ENCODE measurements at places on chromosomes 16 and 17.

DNA sequence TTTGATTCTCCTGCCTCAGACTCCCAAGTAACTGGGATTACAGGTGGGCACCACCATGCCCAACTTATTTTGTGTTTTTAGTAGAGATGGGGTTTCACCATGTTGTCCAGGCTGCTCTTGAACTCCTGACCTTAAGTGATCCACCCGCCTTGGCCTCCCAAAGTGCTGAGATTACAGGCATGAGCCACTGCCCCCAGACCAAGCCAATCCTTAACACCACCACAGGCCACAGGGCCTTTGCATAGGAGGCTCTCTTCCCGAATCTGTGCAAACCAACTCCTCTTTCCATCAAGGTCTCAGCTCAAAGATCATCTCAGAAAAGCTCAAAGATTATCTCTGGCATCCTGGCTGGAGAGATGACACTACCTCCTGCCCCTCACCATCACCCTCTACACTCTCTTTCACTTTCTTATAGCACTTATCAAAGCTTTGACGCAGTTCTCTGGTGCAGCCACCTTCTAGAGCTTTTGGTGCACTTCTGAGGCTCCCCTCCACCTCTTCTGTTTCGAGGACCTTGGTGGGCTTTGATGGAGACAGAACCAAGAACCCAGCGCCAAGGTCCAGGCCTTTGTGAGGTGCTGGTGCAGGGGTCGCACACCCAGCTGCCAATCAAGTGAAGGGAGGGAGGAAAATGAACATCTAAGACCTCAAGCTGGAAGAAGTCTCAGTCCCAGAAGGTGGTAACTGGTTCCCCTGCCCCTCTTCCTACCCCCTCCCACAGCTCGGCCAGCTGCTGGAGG is 23.2 kb upstream of the PHB1 start:
- no peak for DNase-seq

DNA sequence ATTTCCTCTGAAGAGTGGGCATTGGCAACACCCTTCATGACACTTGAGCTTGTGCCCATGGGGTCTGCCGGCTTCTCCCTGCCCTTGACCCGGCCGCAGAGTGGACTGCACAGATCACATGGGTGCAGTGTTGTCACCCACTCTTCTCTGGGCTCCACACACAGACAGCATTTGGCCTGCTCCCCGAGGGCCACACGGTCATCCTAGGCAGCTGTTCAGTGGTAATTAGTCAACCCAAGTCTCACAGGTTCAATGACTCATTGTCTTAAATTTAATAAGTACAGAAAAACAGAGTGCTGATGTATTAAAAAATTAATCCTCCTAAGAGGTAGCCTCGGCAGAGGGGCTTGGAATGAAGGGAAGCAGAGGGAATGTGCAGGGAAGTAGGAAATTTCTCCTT is 204.8 kb downstream of the MSI2 start:
- DNase-seq, result no peak

DNA sequence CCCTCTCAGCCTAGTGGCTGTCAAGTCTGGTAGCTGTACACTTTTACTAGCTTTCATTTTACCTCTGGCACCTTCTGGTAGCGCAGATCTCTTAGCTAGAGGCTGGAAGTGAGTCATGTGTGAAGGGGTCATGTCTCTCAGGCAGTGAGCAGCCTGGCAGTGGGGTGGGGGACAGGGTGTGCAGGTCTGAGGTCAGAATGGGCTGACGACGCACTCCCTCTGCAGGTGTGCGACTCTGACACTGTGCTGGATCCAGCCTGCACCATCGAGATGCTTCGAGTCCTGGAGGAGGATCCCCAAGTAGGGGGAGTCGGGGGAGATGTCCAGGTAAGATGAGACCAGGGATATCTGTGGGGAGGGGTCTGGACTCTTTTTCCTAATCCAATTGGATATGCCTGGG is 7.8 kb downstream of the HAS3 start:
- no peak for DNase-seq

- DNase-seq, result no peak
These were observed 52.8 kb downstream of the SOCS1 start for GRCh38 chr16:11203111-11203623.

DNA sequence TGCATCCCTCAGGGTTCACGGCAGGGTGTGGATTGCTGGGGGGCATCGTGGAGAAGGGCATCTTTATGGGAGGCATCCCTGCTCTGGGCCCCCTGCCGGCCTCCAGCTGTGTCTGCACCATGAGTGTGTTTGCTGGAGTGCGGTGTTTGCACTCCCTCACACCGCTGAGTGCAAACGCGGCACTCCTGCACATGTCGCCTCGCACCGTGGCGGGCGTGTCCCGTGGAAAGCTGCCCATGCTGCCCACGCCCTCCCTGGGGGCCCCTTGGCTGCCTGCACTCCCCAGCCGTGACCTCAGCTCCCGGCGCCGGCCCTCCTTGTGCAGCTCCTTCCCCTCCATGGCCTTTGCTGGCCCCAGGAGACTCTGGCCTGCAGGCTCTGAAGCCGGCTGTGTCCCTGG is 74.6 kb upstream of the ZNF750 start:
- no peak for DNase-seq

- DNase-seq, result no peak
These were observed 15.7 kb downstream of the CARHSP1 start for GRCh38 chr16:8853150-8853549.

DNA sequence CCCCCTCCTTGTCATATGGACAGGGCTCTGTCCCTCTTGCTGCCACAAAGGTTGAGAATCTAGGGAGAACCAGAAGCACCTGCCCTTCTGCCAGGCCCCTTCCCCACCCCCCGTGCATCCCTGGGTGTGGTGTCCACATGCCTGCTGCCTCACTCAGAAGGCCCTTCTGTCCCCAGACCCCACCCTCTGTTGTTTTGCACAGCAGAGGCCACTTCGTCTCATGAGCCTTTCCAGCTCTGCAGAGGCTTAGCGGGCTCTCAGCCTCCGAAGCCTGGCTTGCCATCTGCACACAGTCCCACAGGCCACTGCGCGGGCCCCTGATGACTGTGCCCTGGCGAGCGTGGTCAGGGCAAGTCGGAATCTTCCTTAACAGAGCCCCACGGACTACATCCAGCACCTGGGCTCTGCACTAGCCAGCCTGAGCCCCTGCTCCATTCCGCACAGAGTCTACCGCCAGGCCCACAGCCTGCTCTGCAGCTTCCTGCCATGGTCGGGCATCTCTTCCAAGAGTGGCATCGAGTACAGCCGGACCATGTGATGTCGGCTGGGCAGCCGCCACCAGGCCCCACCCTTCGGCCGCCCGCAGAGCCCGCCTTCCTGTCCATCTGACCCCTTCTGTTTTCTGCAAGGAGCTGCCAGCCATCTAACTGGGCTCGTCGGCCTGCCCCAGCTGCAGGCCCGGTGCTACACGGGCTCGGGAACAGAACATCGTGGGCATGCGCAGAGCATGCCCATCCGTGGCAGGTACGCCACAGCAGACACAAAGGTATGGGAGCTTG is 10.8 kb downstream of the C16orf90 start:
- no peak for DNase-seq

GRCh38 chr16:81511371-81511770 is 66.8 kb downstream of the CMIP start:
- no peak for DNase-seq

DNA sequence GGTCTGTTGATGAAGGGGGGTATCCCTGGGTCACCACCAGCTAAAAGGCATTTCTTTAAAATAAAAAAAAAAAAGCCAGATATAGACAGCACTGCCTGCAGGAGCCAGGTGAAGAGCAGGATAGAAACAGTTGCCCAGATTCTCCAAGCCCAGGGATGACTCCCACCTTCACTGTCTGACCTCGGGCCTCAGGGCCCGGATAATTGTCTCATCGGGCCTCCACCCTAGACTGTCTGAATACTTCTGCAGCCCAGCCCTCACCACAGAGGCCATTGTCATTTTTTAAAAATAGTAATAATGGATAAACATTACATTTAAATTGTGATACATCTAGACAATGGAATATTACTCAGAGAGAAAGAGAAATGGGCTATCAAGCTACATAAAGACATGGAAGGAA is 92.8 kb upstream of the TNRC6C start:
- DNase-seq, result no peak

DNA sequence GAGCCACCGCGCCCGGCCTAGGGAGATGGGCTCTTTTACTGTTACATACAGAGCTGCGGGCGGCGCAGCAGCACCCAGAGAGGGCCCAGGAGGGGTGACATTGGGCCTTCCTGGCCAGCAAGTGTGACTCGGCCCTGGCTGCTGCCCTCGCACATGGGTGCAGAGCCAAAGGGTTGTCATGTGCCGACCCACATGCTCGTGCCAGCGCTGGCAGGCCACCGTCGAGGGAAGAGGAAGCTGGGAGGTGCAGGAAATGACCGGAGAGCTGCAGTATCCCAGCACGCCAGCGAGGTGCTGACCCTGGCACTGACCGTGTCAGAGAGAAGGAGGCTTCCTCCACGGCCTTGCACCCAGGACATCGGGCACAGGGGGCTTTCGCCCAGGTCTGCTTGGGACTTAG is 8.0 kb downstream of the ENDOV start:
- no peak for DNase-seq

GRCh38 chr16:51155820-51156806 is 5.0 kb upstream of the SALL1 start:
- DNase-seq, result peak; percentile 73

- DNase-seq, result no peak
These were observed 256.4 kb downstream of the CDH13 start for GRCh38 chr16:82882982-82883835.

GRCh38 chr17:42289611-42290181 is 1.4 kb downstream of the STAT5A start:
- no peak for DNase-seq

DNA sequence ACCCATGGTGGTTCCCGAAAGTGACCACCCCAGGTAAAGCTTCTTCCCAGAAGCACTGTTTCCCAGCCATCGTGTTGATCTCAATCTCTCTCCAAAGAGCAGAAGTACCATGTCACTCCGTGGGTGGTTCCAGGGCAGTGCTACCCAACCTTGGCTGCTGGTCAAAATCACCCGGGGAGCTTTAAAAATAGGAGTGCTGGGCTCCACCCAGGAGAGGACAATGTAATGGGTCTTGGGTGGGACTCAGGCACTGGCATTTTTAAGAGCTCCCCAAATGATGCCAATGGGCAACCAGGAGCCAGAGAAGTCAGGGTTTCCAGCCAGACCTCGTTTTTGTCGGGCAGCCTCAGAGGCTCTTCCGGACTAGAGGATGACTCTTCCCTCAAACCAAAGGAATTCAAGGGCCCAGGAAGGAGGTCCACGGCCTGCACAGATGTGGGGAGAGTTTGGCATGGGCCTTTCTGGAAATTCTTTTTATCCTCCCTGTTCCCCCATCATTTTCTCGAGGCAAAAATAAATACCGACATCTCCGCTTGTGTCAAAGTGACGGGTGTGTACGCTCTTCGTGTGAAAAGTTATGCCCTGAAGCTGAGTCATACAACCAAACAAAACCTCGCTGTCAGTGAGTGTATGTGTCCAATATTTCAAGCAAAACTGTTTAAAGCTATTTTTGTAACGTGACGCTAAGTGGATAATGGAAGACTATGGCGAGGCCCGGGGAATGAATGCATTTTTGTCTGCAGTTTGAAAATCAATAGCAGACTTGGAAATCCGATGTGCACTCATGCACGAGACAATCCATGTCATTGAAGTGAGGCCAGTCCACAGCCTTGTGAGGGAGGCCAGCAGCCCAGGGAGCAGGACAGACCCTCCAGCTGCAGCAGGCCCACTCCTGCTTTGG is 364.1 kb downstream of the FOXL1 start:
- DNase-seq, result no peak

DNA sequence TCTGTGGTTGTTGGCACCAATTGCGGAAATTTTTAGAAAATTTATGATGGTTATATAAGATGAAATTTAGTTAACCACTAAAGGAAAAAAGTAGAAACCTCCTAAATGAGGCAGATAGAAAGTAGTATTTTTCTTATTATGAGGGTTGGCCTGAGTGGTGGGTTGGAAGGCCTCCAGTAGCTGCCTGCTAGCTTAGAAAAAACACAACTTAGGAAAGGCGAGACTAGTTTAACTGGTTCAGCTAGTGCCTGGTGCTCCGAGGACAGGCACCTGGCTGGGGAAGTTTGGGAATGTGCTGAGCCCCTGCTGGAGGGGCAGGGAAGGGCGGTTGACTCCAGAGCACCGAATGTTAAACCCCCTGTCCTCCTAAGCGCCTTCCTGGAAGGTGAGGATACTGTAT is 19.9 kb downstream of the LDHD start:
- DNase-seq, result peak; percentile 47

DNA sequence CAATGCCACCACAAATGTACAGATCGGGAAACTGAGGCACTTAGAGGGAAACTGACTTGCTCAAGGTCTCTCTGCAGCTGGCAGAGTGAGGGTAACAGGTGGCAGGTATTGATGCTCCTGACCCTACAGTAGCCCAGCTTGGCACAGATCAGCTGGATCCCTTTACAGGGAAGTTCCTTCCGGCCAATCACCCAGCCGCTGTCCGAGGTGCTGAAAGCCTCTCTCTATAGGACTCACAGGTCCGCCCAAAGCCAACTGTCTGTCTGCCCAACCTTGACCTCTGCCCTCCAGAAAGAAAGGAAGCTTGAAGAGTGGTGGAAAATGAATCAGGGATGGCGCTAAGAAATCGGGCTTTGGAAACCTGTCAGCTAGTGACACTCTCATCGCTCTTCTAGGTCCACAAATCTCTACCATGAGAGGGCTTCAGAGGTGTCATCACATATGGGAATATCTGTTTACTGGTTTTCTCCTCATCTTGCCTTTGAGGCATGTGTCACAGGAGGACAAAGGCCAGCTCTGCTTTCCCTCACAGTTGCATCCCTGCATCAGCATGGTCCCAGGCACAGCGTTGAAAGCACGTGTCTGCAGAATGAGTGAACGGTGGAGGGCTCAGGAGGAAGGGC is 246.2 kb downstream of the KATNIP start:
- peak; percentile 85 for DNase-seq

DNA sequence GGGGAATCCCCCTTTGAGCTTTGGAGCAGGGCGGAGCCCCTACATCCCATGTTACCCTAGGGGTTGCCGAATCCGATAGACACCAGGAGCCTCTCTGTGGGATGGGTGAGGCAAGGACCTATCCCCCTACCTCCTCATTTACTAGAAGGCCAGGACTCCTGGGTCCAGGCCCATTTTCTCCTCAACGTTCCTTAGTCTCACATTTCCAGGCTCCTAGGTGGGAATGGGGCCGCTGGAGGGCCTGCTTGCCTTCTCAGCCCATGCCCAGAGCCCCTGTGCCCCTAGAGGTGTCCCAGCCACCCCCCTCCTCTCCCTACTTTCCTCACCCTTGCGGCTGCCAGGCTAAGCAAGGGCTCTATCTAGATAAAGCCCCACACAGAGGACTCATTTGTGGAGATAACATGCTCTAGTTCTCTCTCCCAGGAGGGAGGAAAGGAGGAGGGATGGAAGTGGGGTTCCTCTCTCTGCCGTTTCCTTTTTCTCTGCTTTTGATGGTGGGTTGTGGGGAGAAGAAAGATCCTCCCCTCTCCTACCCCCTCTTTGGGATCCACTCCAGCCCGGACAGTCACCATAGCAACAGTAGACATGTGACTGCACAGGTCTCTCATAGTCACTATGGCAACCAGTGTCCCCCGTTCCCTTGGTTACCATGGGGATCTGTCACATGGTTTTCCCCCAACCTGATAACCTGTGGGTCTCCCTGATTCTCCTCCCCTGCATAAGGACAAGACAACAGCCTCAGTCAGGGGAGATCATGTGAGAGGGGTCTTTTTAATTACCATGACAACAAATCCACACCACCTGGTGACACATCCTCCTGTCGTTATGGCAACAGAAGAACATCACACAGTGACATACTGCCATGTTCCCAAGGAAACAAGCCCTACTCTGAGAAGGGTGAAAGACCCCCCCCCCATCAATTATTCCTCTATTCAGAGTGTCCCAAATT is 5.2 kb downstream of the CACNA1G start:
- DNase-seq, result peak; percentile 82

GRCh38 chr17:33802349-33803198 is 452.5 kb upstream of the CCL2 start:
- no peak for DNase-seq

GRCh38 chr16:69311533-69312387 is 610 bp downstream of the VPS4A start:
- DNase-seq, result peak; percentile 60

All from neural progenitor cell (in vitro differentiated cells).